ENCODE measurements at places on chromosomes 3 and 15.

GRCh38 chr3:16665282-16665741 lies 60.1 kb upstream of the DAZL start:
- no peak overlapping the region for H3K4me3 ChIP-seq
- no peaks in the 10 kb centered on the region for H3K36me3 ChIP-seq
- H3K27me3 ChIP-seq = no peaks in the 10 kb centered on the region
- DNase-seq = no peak

DNA sequence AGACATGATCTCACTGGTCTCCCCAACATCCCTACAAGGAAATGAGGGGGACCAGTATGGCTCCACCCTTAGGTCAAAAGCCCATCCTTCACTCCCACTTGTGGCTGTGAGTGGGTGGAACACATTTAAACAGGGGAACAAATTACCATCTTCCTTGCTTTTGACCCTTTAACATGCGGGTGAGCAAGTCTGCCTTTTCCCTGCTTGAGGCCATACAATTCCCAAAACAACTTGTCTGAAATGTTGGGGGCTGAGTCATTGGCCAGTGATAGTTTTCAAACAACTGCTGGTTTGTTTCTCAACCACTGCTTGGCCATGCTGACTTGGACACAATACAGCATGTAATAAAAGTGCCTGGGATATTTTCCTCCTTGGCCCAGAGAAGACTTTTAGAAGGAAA lies 39.6 kb downstream of the COL8A1 start:
- no peak overlapping the region for H3K4me3 ChIP-seq
- no peaks in the 10 kb centered on the region for H3K27me3 ChIP-seq
- no peak overlapping the region for H3K27ac ChIP-seq
- no peaks in the 10 kb centered on the region for H3K4me1 ChIP-seq
- no peaks in the 10 kb centered on the region for H3K36me3 ChIP-seq

GRCh38 chr3:31274326-31275024 lies 258.2 kb upstream of the STT3B start:
- H3K4me1 ChIP-seq = peaks cover 3% of the 10 kb centered on the region
- H3K4me3 ChIP-seq = no peak overlapping the region
- no peak overlapping the region for H3K27ac ChIP-seq
- no peaks in the 10 kb centered on the region for H3K36me3 ChIP-seq

DNA sequence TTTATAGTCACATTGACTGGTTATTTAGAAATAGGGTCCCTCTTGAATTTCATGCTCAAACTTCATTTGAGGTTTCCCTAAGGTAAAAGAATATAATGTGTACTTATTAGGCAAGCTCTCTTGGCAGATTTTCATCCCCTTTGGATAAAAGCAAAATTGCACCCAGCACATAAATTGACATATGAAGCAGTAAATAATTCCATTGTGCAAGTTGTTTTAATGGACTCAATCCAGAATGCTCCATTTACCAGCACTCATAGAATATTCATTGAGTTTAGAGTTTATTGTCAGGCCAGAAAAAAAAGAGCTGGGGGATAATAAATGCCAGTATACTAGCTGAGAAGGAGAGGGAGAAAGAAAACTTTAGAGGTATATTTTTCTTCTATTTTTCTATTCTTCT lies 136.8 kb downstream of the TPRG1 start:
- no peaks in the 10 kb centered on the region for H3K27me3 ChIP-seq
- H3K4me1 ChIP-seq = no peaks in the 10 kb centered on the region
- no peaks in the 10 kb centered on the region for H3K36me3 ChIP-seq
- DNase-seq = no peak

GRCh38 chr3:102447272-102447671 lies 12.5 kb downstream of the ZPLD1 start:
- no peaks in the 10 kb centered on the region for H3K4me1 ChIP-seq
- DNase-seq = no peak
- H3K4me3 ChIP-seq = no peak overlapping the region
- H3K27me3 ChIP-seq = peaks cover 3% of the 10 kb centered on the region
- H3K27ac ChIP-seq = no peak overlapping the region

GRCh38 chr3:151236736-151237135 lies 33.7 kb upstream of the GPR171 start:
- no peaks in the 10 kb centered on the region for H3K4me1 ChIP-seq
- no peak overlapping the region for H3K4me3 ChIP-seq
- no peaks in the 10 kb centered on the region for H3K27me3 ChIP-seq
- no peak overlapping the region for H3K27ac ChIP-seq
- no peaks in the 10 kb centered on the region for H3K36me3 ChIP-seq
- DNase-seq = no peak

DNA sequence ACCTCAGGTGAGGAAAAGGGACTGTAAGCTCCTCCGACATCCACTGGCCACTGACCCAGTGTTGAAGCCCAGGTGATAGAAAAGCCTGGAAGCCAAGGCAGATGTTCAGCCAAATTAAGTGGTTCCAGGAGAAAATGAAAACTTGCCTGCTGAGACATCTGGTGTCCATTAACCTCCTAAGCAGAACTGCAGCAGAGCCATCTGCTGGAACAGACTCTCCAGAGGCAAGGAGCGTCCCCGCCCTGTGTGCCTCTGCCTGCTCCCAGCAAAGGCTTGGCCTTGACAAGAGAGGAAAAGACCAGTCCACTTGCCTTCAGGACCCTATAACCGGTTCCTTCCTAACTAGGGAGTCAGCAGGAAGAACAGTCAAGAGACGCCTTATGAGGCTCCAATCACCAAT lies 48.2 kb downstream of the SRGAP3 start:
- H3K4me1 ChIP-seq = no peaks in the 10 kb centered on the region
- no peak overlapping the region for H3K27ac ChIP-seq
- no peaks in the 10 kb centered on the region for H3K27me3 ChIP-seq
- DNase-seq = no peak

GRCh38 chr3:22746221-22746620 lies 456.9 kb upstream of the UBE2E2 start:
- H3K4me3 ChIP-seq = no peak overlapping the region
- H3K27me3 ChIP-seq = no peaks in the 10 kb centered on the region

DNA sequence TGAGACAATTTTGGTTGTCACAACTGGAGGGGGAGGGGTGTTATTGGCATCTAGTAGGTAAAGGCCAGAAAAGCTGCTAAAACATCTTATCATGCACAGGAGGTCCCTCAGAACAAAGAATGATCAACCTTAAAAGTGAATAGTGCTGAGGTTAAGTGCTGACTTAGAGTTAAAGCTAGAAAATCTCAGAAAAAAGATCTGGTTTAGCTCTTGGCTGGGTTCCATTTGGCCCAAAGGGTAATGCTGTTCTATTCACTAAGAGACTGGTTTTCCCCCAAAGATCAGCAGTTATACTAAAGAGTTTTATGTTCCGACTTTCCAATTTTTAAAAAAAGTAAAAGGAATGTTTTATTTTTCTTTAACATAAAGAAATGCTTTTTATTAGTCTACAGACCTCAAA lies 15.6 kb downstream of the DCBLD2 start:
- no peaks in the 10 kb centered on the region for H3K36me3 ChIP-seq
- H3K27me3 ChIP-seq = no peaks in the 10 kb centered on the region
- no peak for DNase-seq
- H3K27ac ChIP-seq = no peak overlapping the region
- H3K4me1 ChIP-seq = no peaks in the 10 kb centered on the region
- no peak overlapping the region for H3K4me3 ChIP-seq

Data from B cell (primary cell).